ENCODE measurements at places on chromosomes 16 and 17.
A peak's percentile ranks its signal among the peaks of the same experiment; 100 is the strongest.

- DNase-seq: no peak
Observed at GRCh38 chr16:68364561-68364998, 53.8 kb downstream of the PRMT7 start.

DNA sequence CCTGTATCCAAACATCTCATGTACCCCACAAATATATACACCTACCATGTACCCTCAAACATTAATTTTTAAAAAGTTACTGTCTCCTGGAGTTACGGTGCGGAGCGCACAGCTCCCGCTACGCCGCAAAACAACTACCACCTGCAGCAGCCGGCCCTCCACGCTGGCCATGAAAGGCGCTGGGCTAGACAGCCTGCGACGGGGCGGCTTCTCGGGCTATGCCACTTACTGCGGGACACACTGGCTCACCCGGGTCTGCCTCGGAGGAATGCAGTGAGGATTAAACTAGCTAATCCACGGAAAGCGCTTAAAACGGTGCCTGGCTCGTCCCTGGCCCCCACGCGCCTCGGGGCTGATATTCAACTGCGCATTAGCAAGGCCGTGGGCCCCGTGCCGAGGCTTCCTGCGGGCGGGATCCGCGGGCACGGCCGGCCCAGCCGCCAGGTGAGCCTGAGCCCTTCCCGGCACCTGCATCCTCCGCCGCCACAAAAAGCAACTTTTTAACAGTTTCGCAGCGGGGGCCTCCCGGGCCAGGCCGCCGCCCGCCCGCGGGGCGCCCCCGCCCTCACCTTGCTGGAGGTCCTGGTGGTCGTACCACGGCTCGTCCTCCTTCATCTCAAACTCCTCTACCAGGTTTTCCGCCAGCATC lies 633 bp downstream of the CDR2 start:
- DNase-seq: peak; percentile 17

- DNase-seq: no peak
Observed at GRCh38 chr16:4936991-4937781, at the start of gene PPL. TSS of gene PPL (minus strand) at chr16:4937148. CDS start at chr16:4937045, 103 bp downstream.

DNA sequence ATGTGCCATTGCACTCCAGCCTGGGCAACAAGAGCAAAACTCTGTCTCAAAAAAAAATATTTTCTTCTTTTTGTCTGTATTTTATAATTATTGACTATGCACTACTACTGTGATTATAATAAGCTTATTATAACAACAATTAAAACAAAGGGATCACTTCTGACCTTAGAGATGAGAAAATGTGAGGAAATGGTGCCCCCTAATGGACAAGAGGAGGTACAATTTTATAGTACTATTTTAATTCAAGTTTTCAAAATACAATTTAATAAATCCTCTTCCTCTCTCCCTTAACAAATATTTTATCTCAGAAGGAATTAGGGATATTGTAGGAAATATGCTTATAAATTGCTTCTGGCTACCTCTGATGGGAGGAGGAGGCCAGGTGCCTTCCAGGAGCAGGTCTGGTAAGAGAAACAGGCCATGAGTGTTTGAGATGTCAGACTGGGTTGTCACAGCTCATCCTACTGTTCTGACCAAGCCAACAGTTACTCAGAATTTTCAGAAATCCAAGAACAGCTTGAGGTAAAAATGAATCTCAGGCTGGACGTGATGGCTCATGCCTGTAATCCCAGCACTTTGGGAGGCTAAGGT lies 14.0 kb downstream of the VPS53 start:
- no peak for DNase-seq

- no peak for DNase-seq
Observed at GRCh38 chr16:77592021-77592420, 130.3 kb upstream of the NUDT7 start.

- DNase-seq: no peak
Observed at GRCh38 chr16:52834736-52835465, 217.8 kb downstream of the CHD9NB start.

DNA sequence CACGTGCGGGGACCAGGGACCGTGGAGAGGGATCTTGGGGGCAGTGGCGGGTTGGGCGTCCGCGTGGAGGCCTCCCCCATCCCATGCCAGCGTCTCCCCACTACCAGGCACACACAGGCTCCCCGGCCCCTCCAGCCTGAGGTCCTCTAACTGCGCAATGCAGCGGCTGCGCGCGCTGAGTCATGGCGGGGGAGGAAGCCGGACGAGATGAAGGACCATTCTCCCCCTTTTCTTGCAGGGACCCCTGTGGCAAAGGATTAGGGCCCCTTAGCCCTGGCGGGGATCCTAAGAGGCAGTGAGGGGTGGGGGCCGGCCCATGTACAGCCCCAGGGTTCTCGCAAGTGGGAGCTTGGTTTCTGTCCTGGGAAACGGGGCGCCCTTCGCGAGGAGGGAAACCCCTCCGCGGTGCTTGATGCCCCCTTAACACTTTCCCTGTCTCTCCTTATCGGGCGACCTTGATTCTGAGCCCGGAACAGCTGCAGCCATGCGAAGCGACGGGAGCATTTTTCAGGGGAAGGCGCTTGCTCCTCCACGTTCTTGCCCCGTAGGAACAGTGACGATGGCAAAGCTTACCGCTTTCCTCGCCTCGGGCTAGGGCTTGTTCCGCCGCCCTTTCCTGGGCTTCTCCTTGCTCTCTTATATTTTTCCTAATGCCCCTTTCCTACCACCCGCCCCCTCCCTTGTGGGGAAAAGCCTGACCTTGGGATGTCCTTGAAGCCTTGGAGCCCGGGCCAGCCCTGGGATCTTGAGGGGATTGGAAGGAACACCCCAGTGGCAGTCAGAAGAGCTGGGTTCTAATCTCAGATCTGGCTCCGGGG lies 592 bp downstream of the ALDOA start:
- DNase-seq: peak; percentile 21

DNA sequence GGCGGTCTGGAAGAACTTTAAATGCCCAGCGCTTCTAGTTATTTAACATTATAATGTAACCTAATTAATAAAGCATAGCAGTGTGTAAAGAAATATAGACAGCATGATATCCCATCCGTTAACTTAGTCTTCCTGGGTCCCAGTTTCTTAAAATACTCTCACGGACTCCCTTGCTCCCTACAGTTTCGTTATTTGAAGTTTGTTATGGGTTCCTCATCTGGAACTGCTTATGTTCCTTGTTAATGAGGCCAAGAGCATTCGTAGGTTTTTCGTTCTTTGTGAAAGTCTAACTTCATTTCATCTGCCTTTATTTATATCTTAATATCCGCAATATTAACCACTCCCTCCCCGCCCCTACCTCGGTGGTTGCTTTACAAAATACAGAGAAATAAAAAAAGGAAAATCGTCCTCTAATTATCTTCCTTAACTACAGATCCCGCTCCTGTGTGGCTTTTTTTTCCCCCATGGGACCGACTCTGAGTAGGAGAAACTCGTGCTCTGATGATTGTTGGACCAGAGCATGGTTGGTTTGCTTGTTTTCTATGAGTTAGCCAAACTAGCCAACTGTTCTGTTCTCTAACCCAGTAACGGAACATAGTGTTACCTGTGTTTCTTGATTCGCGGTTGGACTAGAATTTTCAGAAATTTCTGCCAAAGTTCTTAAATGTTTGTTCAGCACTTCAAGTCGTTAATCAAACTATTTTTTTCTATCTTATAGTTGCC lies 863 bp downstream of the ADPRM start:
- no peak for DNase-seq

GRCh38 chr16:15690296-15690695 lies 40.3 kb downstream of the NDE1 start:
- DNase-seq: no peak

- DNase-seq: no peak
Observed at GRCh38 chr16:84321932-84322331, 27.3 kb downstream of the WFDC1 start.

DNA sequence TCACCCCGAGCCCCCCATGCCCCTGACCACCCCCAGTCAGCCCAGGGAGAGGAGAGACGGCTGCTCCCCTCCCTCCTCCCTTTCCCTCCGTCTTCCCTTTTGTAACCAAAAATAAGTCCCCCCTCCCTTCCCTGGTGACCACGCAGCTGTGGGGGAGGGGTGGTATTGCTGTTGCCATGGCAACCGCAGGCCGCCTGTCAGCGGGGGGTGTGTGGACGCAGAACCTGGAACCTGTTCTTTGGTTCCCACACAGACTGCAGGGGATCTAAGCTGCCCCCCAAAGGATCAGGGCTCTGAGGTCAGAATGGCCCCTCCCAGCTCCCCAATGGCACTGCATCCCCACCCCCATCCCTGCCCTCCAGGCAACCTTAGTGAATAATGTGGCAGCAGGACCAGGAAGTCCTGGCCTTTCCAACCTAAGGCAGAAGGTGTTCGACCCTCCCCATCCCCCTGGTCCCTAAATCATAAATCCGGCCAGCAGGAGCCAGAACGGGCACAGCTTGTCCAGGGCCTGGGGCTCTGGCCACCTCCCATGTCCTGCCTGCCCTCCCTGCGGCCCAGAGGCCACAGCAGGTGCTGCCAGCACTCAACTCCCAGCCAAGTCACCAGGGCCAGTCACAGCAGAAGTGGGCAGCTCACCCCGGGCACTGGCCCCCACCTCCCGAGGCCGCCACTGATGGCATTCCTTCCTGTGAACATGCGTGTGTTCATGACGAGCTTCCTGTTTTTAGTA lies 12.0 kb downstream of the CA4 start:
- DNase-seq: no peak

DNA sequence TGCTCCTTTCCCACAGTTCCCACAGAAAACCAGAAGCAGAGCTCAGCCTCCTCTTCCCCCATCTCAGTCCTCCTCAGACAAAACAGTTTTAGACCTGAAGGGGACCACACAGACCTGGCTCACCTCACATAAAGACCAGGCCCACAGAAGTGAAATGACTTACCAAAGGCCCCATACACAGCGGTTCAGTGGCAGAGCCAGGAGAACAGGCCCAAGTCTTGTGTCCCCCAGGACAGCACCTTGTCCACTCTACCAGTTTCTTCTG lies 5.3 kb downstream of the UBTF start:
- no peak for DNase-seq

- DNase-seq: no peak
Observed at GRCh38 chr16:53207810-53208752, 153.3 kb downstream of the CHD9 start.

GRCh38 chr17:57870283-57870635 lies 20.4 kb upstream of the MRPS23 start:
- no peak for DNase-seq

GRCh38 chr16:84117494-84117843 lies 727 bp upstream of the MBTPS1 start:
- peak; percentile 14 for DNase-seq

- DNase-seq: no peak
Observed at GRCh38 chr17:82808921-82809905, 30.6 kb downstream of the ZNF750 start.

DNA sequence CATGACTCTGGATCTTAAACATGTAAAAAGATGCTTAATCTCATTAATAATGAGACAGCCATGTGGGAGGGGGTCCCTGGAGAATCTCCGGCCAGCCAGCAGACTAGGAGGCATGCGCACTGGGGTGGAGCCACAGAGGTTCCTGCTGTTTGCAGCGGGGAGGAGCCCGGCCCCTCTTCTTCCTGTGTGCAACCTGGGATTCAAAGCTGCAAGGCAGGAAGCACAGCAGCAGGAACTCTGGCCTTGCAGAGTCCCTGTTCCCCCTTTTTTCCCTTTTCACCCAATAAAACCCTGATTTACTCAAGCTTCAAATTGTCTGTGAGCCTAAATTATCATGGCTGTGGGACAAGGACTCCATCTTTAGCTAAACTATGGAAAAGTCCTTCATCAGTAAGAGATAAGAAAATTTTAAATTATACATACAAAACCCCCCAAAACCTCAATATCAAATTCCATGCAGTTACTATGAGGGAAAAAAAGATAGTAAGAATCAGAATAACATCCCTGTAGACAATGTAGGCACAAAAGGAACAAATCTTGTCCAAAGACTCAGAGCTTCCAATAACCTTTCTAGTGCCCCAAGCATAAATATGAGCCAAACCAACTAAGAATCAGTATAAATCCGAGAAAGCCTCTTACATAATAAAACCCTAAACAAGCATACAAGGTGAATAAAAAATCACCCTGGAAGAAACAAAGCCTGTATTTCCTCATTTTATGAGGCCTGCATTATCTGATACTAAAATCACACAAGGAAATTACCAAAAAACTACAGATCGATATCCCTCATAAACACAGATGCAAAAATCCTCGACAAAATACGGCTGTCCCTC lies 12.1 kb downstream of the CFDP1 start:
- peak; percentile 12 for DNase-seq

DNA sequence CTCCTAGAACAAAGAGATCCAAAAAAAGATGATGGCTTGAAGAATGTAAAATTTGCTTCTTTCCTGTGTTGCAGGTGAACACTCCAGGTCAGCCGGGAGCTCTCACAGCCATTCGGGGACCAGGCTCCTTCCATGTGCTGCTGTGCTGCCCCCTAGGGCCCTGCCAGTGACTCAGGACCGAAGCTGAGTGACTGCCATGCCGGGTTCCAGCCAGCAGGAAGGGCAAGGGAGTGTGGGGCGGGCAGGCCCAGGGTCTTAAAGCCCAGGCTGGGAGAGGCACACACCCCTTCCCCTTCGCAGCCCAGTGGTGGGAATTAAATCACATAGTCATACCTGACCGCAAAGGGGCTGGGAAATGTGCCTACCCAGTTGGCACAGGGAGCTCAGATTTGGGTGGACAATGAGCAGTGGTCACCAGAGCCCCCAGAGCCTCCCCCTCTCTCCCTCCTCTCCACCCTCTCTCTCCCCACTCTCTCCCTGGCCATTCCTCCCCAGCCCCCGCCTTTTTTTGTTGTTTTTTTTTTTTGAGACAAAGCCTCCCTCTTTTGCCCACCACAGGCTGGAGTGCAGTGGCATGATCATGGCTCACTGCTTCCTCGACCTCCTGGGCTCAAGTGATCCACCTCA lies 11.5 kb downstream of the EPOP start:
- peak; percentile 44 for DNase-seq

GRCh38 chr17:54992797-54993639 lies 24.5 kb downstream of the STXBP4 start:
- DNase-seq: no peak

- no peak for DNase-seq
Observed at GRCh38 chr17:74303305-74303704, 22.7 kb upstream of the KIF19 start.

DNA sequence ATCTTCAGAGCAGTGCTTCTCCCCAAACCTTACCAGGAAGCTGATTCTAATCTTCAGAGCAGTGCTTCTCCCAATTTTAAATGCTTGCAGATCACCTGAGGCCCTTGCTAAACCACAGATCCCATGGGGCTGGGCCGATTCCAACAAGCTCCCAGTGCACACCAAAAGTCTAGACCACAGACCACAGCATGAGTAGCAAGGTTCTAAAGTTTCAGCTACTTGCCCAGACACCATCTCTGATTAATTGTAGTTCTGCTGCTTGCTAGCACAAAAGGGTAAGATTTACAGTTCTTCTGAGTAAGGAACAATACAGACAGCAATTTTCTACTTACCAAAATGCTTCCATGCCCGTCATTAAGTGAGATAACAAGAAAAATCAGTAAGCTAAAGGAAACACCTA lies 12.2 kb downstream of the CLEC3A start:
- no peak for DNase-seq

GRCh38 chr17:78337244-78338109 lies 22.4 kb downstream of the SOCS3 start:
- no peak for DNase-seq

All from stimulated activated CD8-positive, alpha-beta memory T cell treated with anti-CD3 and anti-CD28 coated beads, Interleukin-2, amount 100 ng/mL, for 48 hours (primary cell).